ENCODE measurements at places on chromosomes 1 and 21. TPM values are rescaled to one million over a fixed set of nuclear protein-coding genes. Genes with fewer than 3 reads are reported as not detected.

PPCS gene
- total RNA-seq = 63.1 TPM

ARHGEF11 gene
- total RNA-seq = 1.8 TPM

OR6F1 gene
- total RNA-seq = not detected

GRCh38 chr1:168767894-168768584, 39.0 kb upstream of the DPT start:
- no peak overlapping the region for H3K4me3 ChIP-seq
- no peaks in the 10 kb centered on the region for H3K27me3 ChIP-seq
- no peaks in the 10 kb centered on the region for H3K4me1 ChIP-seq
- no peaks in the 10 kb centered on the region for H3K36me3 ChIP-seq
- no peak overlapping the region for H3K27ac ChIP-seq

GRCh38 chr1:48552903-48553606, 81.1 kb upstream of the SPATA6 start:
- DNase-seq = no peak
- no peaks in the 10 kb centered on the region for H3K27me3 ChIP-seq
- no peak overlapping the region for H3K27ac ChIP-seq
- no peaks in the 10 kb centered on the region for H3K4me1 ChIP-seq
- H3K36me3 ChIP-seq = no peaks in the 10 kb centered on the region

Data from activated B cell treated with CpG ODN at 0.5 μM for 24 hours (primary cell).